ENCODE measurements at places on chromosomes 12 and 14.
A peak's percentile ranks its signal among the peaks of the same experiment; 100 is the strongest.

- no peak for DNase-seq
Observed at GRCh38 chr12:53978477-53979356, 4.0 kb upstream of the HOTAIR start.

- DNase-seq = peak; percentile 4
Observed at GRCh38 chr12:54935235-54935951, 49.2 kb downstream of the TESPA1 start.

GRCh38 chr12:9365296-9365695, 157.1 kb upstream of the PZP start:
- no peak for DNase-seq

- DNase-seq = no peak
Observed at GRCh38 chr12:57370696-57371095, 60.1 kb downstream of the R3HDM2 start.

- no peak for DNase-seq
Observed at GRCh38 chr12:58458102-58458501, 462.2 kb downstream of the LRIG3 start.

DNA sequence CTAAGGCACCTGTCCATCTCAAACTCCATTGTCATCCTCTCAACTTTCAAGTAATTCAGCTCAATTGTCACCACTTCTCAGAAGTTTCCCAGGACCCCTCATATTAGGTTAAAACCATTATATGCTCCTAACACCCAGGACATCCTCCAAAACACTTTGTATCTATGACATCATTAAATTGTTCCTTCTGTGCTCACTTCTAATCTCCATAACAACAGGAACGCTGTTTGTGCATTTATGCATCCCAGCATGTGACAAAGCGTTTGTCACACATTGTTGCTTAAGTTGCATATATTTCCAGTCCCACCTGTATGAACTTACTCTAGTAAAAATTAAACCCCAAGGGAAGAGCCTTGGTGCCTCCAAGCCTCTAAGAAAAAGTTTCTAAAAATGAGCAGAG, 133.9 kb downstream of the TBX5 start:
- DNase-seq = peak; percentile 38
